ENCODE measurements at places on chromosomes 1 and 21. TPM values are rescaled to one million over a fixed set of nuclear protein-coding genes. Genes with fewer than 3 reads are reported as not detected.

- DNase-seq, result no peak
- peaks cover 2% of the 10 kb centered on the region for H3K4me1 ChIP-seq
- no peaks in the 10 kb centered on the region for H3K36me3 ChIP-seq
- H3K4me3 ChIP-seq, result no peak overlapping the region
- no peak overlapping the region for H3K27ac ChIP-seq
These were observed 158.9 kb downstream of the ST6GALNAC5 start for GRCh38 chr1:77026135-77026534.

DNA sequence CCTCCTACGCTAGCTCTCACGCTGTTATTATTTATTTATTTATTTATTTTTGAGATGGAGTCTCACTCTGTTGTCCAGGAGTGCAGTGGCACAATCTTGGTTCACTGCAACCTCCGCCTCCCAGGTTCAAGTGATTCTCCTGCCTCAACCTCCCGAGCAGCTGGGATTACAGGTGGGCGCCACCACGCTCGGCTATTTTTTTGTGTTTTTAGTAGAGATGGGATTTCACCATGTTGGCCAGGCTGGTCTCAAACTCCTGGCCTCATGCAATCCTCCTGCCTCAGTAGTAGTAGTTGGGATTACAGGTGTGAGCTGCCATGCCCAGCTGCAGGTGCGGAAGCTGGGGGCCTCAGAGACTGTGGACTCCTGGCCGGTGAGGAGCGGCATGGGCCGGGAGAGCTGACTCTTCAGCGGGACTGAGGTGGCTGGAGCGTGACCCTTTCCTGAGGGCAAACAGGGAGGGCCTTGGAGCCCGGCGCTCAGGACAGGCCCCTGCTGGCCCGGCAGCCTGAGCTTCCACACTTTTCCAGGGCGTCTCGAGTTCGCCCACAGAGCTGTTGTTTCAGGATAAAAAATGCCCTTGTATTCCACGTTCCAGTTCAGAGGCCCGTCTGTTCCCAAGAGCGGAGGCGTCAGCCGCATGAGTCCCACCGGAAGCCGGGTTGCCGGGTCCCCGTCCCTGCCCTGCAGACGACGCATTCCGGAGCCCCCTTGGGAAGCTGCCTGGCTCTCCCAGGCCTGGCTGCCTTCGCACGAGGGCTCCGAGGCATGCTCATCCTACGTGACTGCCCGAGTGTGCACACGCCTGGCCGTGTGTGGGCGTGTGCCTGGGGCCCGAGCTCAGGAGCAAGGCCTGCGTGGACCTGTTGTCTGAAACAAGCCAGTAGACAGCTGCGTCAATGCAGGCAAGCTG is 126.2 kb downstream of the SIK1 start:
- no peaks in the 10 kb centered on the region for H3K4me1 ChIP-seq
- H3K36me3 ChIP-seq, result no peaks in the 10 kb centered on the region
- H3K4me3 ChIP-seq, result no peak overlapping the region
- no peak for DNase-seq

GRCh38 chr1:193794239-193794638 is 607.8 kb upstream of the B3GALT2 start:
- H3K36me3 ChIP-seq, result no peaks in the 10 kb centered on the region
- no peak for DNase-seq
- no peak overlapping the region for H3K4me3 ChIP-seq
- H3K27ac ChIP-seq, result no peak overlapping the region

DNA sequence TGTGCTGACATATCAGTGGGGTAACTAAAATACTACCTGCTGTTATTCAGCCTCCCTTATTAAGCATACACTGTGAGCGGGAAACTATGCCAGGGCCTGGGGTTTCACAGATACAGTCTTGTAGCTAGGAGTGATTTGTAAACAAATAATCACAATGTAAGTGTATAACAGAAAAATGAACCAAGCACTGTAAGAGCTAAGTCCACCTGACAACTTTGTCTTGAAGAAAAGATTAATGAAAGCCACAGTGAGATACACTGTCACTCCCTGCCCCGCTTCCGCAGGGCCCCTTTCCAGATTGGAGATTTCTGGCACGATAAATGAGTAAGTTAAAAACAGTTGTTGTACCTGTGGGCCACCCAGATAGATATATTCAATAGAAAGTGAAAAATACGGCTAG is 4.8 kb downstream of the RCAN3 start:
- no peaks in the 10 kb centered on the region for H3K27me3 ChIP-seq
- no peak overlapping the region for H3K4me3 ChIP-seq
- DNase-seq, result no peak
- H3K4me1 ChIP-seq, result peaks cover 6% of the 10 kb centered on the region

- peaks cover 5% of the 10 kb centered on the region for H3K4me1 ChIP-seq
- no peaks in the 10 kb centered on the region for H3K27me3 ChIP-seq
- H3K36me3 ChIP-seq, result peaks cover 18% of the 10 kb centered on the region
- H3K27ac ChIP-seq, result no peak overlapping the region
These were observed 3.6 kb downstream of the YBEY start for GRCh38 chr21:46289655-46290179.

GRCh38 chr1:164912290-164912689 is 353.3 kb downstream of the PBX1 start:
- no peak overlapping the region for H3K27ac ChIP-seq
- H3K27me3 ChIP-seq, result no peaks in the 10 kb centered on the region
- no peak overlapping the region for H3K4me3 ChIP-seq
- no peaks in the 10 kb centered on the region for H3K4me1 ChIP-seq
- no peak for DNase-seq

- DNase-seq, result no peak
- no peaks in the 10 kb centered on the region for H3K4me1 ChIP-seq
- H3K27me3 ChIP-seq, result peaks cover 2% of the 10 kb centered on the region
- H3K36me3 ChIP-seq, result no peaks in the 10 kb centered on the region
- H3K4me3 ChIP-seq, result no peak overlapping the region
- H3K27ac ChIP-seq, result no peak overlapping the region
These were observed 13.5 kb upstream of the CHI3L1 start for GRCh38 chr1:203199816-203200571.

DNA sequence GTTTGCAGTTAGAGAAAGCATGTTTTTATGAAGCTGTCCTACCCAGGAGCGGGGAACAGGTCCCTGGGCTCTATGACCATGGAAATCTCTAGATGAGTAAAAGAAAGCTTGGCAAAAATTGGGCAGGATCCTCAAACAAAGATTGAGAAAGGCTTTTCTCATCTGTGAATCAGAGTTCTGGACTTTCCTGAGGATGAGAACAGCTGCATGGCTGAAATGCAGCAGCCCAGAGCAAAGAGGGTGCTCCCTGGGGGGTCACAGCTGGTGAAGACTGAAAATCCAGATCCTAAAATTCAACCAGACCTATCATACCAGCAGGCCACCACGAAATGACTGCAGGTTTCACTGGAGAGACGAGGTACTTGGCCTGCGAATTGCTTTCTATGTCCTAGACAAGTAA is 65.7 kb upstream of the APP start:
- H3K36me3 ChIP-seq, result peaks cover 22% of the 10 kb centered on the region
- H3K4me3 ChIP-seq, result no peak overlapping the region
- no peak overlapping the region for H3K27ac ChIP-seq
- DNase-seq, result no peak

GRCh38 chr1:96355961-96356360 is 365.6 kb upstream of the PTBP2 start:
- DNase-seq, result no peak
- H3K36me3 ChIP-seq, result no peaks in the 10 kb centered on the region
- H3K27ac ChIP-seq, result no peak overlapping the region
- no peak overlapping the region for H3K4me3 ChIP-seq
- H3K27me3 ChIP-seq, result no peaks in the 10 kb centered on the region

DNA sequence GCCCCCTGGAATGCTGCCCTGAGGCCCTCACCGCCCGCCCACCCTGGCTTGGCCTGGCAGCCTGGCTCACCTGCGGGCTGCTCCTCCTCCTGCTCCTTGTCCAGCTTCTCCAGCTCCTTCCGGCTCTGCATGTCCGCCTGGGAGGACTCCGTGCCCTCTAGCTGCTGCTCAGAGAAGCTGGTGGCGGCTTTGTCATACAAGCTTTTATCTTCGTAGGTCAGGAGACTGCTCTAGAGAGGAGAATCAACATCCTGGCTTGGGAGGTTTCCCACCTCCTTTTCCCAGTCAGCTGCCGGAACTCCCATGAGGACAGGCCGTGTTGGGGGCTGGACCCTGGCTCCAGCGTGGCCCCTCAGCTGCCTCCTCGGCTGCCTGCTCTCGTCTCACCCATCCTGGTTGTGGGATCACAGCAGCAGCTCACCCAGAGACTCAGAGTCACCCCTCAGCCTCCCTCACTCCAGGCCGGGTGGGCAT is 36.6 kb upstream of the TMEM52 start:
- no peaks in the 10 kb centered on the region for H3K4me1 ChIP-seq
- H3K4me3 ChIP-seq, result no peak overlapping the region
- DNase-seq, result no peak

GRCh38 chr1:109501644-109502363 is 7.7 kb downstream of the AMIGO1 start:
- no peak for DNase-seq
- no peak overlapping the region for H3K4me3 ChIP-seq
- H3K4me1 ChIP-seq, result peaks cover 2% of the 10 kb centered on the region
- H3K27me3 ChIP-seq, result no peaks in the 10 kb centered on the region

MAP3K21 gene
- 11.6 TPM for total RNA-seq

VAV3 gene
- total RNA-seq, result 5.1 TPM

SELENON gene
- total RNA-seq, result 89.0 TPM

ZC3H12A gene
- 6.7 TPM for total RNA-seq

SH2D1B gene
- total RNA-seq, result not detected

SPRR2F gene
- total RNA-seq, result not detected

SLC9C2 gene
- total RNA-seq, result not detected

FRRS1 gene
- 5.6 TPM for total RNA-seq

All from H9 (cell line).